ENCODE measurements at places on chromosomes 5 and 9.

GRCh38 chr5:133890776-133891280 lies 77.6 kb downstream of the C5orf15 start:
- no peak for DNase-seq

DNA sequence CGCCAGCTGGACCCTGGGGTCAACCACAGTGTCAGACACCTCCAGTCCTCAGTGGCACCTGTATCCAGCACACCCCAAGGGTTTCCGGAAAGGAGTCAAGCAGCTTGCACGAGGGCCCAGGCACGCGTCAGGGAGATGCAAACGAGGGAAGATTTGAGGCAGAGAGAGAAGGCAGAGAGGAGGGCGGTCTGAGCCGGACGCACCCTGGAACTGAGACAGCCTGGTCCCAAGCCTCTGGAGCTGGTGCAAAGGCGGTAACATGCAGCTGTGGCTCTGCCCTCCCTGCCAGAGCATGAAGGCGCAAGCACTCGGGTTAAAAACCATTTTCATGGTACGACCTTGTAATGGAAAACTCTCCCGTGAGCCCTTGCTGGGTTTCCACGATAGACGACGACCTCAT lies 32.2 kb downstream of the SLC6A18 start:
- no peak for DNase-seq

DNA sequence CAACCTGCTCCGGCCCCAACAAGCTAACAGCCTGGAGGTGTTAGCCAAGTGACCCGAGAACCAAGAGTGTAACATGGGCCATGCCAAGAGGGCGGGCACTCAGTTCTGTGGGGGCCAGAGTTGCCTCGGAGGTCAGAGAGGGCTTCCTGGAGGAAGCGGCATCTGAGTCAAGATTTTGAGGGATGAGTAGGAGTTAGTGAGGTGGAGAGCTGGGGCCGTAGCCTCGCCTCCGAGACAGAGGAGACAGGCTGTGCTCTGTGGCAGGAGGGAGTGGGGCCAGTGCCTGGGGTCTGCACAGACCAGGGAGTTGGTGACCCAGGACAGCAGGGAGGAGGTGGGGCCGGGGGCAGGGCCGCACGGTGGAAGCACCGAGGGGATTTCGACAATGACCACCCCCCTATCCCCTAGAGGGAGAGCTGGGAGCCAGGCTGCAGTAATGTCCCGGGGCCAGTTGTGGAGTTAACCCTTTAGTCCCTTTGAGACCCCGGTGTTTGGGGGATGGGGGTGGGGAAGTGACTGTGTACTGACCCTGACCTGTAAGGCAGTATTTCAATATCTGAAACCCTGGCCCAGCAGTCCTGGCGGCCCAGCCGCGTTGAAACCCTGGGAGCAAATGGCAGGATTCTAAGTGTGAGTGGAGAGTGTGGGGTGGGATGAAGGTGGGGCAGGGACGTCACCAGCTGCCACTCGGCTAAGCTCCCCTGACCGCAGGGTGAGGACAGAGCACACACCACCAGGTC lies 148.7 kb upstream of the COL5A1 start:
- DNase-seq, result no peak

DNA sequence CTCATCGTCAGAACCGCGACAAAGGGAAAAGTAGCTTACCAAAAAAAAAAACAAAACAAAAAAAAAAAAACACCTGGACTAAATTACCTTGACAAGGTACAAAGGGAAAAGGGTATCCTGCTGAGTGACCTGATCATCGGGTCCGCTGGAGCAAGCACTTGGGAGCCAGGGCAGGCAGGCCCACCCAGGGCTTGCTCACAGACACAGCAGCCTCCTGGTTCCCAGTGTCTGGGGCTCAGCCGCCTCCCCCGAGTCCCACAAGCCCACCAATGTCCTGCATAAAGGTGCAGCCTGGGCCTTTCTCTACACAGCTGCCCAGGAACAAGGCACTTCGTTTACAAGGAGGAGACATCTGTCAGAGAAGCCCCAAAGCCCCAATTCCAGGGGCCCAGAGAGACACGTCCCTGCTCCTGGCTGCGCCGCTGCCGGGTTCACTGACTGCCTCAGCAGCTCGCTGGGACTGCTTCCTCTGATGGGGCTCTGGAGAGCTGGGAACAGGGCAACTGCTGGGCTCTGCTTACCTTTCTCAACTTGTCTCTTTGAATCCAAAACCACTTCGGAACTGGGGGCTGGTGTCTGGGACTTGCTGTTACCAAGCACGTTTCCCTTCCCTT lies 63.4 kb downstream of the GOLM1 start:
- DNase-seq, result no peak

GRCh38 chr5:172370648-172371545 lies 83.4 kb downstream of the SH3PXD2B start:
- DNase-seq, result no peak

GRCh38 chr9:3957306-3957705 lies 342.6 kb downstream of the GLIS3 start:
- no peak for DNase-seq

- DNase-seq, result no peak
Observed at GRCh38 chr5:73464016-73464745, 15.6 kb upstream of the FOXD1 start.

- no peak for DNase-seq
Observed at GRCh38 chr9:119639287-119639955, 270.2 kb upstream of the BRINP1 start.

GRCh38 chr5:2530609-2531008 lies 220.9 kb downstream of the IRX2 start:
- DNase-seq, result no peak

- DNase-seq, result no peak
Observed at GRCh38 chr9:127786773-127787104, 905 bp downstream of the CDK9 start.

- no peak for DNase-seq
Observed at GRCh38 chr5:9231842-9232241, 314.0 kb downstream of the SEMA5A start.

DNA sequence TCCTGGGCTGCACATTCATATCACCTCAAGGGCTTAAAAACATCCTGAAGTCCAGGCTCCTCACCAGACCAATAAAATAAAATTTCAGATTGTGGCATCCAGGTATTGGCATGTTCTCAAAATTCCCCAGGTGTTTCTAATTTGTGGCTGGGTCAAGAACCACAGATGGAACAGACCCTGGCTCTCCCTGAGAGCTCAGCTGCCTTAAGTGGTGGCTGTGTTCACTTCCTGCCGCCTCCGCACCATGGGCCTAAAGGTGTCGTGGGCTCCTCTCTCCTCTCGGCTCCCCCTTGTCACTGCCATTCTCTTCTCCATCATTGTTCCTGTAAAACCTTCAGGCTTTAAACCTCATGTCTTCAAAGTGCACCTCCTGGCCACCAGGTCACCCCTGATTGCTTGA lies 17.8 kb upstream of the CCNJL start:
- DNase-seq, result no peak

- DNase-seq, result no peak
Observed at GRCh38 chr9:18480662-18481093, 6.7 kb downstream of the ADAMTSL1 start.

Data from hypothalamus (tissue), 51 donors.